ENCODE measurements at places on chromosomes 2 and 18. TPM values are rescaled to one million over a fixed set of nuclear protein-coding genes. Genes with fewer than 3 reads are reported as not detected.

Gene TGFA
- total RNA-seq, result 104 TPM

Gene MAIP1
- 27.9 TPM for total RNA-seq

Gene SGPP2
- total RNA-seq, result 48.8 TPM

Gene ATP8B1
- 66.2 TPM for total RNA-seq

Gene SP9
- total RNA-seq, result not detected

Gene IAH1
- total RNA-seq, result 25.0 TPM

Gene NTSR2
- not detected for total RNA-seq

Gene SOWAHC
- 19.1 TPM for total RNA-seq

Gene CIB4
- not detected for total RNA-seq

Gene MBOAT2
- total RNA-seq, result 40.9 TPM

Gene LCT
- 1.4 TPM for total RNA-seq

Gene GPAT2
- not detected for total RNA-seq

Gene BABAM2
- 43.5 TPM for total RNA-seq

Gene ACKR3
- total RNA-seq, result 9.5 TPM

Gene EVA1A
- total RNA-seq, result not detected

Gene DCTN1
- 129 TPM for total RNA-seq

Gene IL1F10
- not detected for total RNA-seq

Gene INSIG2
- total RNA-seq, result 64.4 TPM

Gene MAT2A
- 393 TPM for total RNA-seq

Gene DYSF
- 3.2 TPM for total RNA-seq

Gene QPCT
- total RNA-seq, result 7.4 TPM

Gene FAM237A
- total RNA-seq, result not detected

Gene AKAIN1
- not detected for total RNA-seq

Gene TSPYL6
- total RNA-seq, result not detected

Gene CD8B
- total RNA-seq, result not detected

Gene EML6
- total RNA-seq, result 1.1 TPM

Gene ICA1L
- total RNA-seq, result 1.3 TPM

Gene ARHGAP25
- 0.51 TPM for total RNA-seq

Gene KLHL41
- 0.21 TPM for total RNA-seq

Gene CFAP221
- 9.5 TPM for total RNA-seq

Gene HOXD4
- not detected for total RNA-seq

Gene PRKAG3
- not detected for total RNA-seq

Gene CAVIN2
- total RNA-seq, result not detected

Gene ALS2
- 29.0 TPM for total RNA-seq

Gene SLC5A7
- total RNA-seq, result not detected

Gene RAB6C
- not detected for total RNA-seq

Gene GKN2
- not detected for total RNA-seq

Gene SCYGR4
- total RNA-seq, result not detected

Gene ZNF516
- 41.6 TPM for total RNA-seq

Gene UGT1A3
- 6.0 TPM for total RNA-seq

Gene CRYBA2
- not detected for total RNA-seq

Gene BOLL
- not detected for total RNA-seq

Gene PRKRA
- 53.2 TPM for total RNA-seq

Gene C2orf76
- total RNA-seq, result 5.5 TPM

Gene DGUOK
- total RNA-seq, result 78.6 TPM

Gene FBLN7
- total RNA-seq, result 0.27 TPM

Gene ALPP
- total RNA-seq, result not detected

Gene LAMA3
- total RNA-seq, result 233 TPM

Gene COL6A3
- total RNA-seq, result 0.07 TPM

Gene RETREG2
- total RNA-seq, result 67.9 TPM

Gene CCDC85A
- total RNA-seq, result 2.6 TPM

Data from Calu3 (cell line).